ENCODE measurements at places on chromosomes 5 and 9.

DNA sequence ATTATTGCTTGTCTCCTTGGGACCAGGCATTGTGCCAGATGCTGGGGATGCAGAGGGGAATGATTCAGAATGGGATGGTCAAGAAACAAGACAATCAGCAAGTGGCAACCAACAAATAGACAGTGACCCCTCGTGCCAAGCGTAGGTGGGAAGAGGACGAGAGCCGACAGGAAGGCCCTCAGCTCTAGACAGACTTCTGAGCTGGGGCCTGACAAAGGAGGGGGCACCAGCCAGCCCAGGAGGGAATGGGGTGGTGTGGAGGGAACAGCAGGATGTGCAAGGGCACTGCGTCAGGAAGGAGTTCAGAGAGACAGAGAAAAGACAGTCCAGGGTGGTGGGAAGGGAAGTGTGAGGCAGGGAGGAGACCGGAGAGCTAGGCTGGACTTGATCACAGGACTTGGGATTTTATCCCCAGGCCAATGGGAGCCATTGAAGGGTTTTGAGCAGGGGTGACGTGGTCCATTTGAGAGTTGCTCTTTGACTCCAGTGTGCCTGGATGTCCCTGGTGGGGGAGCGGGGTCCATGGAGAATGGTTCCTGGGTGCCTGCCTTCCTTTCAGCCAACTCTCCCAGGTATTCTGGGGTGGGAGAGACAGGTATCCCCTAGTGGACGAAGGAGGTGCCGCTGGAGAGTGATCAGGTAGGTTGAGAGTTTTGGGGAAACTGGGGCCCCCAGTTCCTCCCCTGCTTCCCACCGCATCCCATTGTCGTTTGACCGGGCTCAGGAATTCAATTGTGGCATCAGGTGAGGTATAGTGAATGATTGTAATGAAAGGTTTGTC is 79.3 kb upstream of the ZNF618 start:
- DNase-seq: no peak

- no peak for DNase-seq
These were observed 41.0 kb upstream of the SHC3 start for GRCh38 chr9:89219637-89220036.

DNA sequence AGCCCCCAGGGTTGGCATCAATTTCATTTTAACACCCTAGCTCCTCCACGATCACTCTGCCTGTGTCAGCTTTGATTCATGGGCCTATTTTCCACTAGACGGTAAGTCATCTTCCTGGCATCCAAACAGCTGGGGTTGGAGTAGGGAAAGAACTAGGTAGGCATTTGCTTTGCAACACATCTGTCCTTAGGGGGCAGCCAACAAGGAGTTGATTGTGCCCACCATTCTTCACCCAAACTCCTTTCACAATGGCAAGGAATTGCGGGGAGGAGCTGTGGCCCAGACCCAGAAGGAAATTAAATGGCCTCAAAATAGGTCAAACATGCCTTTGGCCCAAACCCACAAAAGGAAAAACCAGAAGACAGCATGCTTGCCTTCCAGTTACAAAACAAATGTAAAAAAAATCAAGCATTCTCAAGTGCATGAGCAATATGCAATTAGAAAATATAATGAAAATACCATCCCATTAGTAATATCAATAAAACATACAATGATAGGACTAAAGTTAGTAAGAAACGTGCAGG is 71.8 kb downstream of the NRG2 start:
- no peak for DNase-seq

DNA sequence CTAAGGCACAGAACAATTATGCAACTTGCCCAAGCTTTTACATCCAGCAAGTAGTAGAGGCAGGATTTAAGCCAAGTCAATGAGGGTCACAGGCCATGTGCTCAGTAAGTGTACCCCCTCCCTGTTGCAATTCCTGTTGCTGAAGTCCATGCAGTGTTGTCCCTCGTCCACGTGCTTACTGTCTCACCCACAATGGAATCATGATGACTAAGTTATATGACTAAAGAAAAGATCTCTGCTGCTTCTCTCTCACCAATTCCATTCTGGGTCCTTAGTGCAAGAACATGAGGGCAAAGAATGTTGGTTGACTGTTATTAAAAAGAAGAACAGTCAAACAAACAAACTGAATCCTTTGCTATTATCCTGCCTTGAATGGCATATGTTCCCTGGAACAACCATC is 233.6 kb upstream of the SLC24A2 start:
- no peak for DNase-seq

DNA sequence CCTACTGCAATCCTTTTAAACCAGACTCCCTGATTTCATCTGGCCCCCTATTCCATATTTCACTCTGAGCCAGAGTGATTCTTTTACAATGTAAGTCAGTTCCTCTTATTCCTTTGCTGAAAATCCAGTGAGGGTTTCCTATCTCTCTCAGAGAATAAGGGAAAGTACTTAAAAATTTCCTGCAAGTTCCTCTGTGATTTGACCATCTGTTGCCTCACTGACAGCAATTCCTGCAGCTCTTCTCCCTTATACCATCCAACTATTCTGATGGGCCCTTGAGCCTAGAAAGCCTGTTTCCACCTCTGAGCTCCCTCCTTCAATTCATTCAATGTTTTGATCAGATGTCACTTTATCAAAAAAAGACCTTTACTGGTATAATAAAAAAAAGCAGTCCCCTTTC is 317.1 kb upstream of the CCNH start:
- DNase-seq: no peak

DNA sequence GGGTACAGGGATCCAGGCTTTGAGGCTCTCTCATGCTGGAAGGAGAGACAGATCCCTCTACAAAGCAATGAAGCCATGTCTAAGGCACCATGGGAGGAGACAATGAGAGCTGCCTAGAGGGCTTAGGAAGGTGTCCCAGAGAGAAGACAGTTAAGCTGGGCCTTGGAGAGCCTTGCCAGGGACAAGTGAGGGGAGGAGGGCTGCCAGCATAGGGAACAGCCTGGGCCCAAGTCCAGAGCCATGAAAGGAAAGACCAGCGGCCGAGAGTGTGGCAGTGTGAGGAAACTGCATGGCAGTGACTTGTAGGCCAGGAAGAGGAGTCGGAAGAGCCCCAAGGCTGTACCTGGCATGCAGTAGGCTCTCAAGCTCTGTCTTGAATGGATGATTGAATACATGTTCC is 88.5 kb downstream of the PSD2 start:
- DNase-seq: no peak

- peak; percentile 13 for DNase-seq
These were observed 59.4 kb upstream of the TNFSF8 start for GRCh38 chr9:114989600-114990410.

DNA sequence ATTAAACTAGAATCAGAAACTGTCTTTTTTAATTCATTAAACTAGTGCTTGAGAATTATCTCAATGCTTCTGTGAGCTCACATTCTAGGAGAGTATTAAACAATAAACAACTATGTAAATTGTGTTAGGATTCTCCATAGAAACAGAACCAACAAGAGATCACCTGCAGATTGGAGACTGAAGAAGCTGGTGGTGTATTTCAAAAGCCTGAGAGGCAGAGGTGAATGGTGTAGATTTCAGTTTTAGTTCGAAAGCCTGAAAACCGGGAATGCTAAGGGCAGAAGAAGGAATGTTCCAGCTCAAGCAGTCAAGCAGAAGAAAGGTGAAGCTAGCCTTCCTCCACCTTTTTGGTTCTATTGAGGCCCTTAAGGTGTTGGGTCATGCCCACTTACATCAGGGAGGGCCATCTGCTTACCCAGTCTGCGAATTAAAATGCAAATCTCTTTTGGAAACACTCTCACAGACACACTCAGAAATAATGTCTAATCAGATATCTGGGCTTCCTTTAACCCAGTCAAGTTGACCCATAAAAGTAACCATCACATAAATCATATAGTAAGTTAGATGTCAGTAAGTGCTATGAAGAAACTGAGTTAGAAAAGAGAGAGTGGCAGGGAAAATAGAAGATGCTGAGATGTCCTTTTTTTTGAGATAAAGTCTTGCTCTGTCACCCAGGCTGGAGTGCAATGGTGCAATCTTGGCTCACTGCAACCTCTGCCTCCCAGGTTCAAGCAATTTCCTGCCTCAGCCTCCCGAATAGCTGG is 291.5 kb downstream of the ARRDC3 start:
- DNase-seq: no peak
